Testis (tissue), 5 donors: ENCODE measurements at places on chromosomes 11 and 22.

- no peak for DNase-seq
Measured at GRCh38 chr11:123838659-123839058, 32.5 kb upstream of the OR6M1 start.

GRCh38 chr11:127609025-127609773, 608.6 kb upstream of the KIRREL3 start:
- DNase-seq: no peak

DNA sequence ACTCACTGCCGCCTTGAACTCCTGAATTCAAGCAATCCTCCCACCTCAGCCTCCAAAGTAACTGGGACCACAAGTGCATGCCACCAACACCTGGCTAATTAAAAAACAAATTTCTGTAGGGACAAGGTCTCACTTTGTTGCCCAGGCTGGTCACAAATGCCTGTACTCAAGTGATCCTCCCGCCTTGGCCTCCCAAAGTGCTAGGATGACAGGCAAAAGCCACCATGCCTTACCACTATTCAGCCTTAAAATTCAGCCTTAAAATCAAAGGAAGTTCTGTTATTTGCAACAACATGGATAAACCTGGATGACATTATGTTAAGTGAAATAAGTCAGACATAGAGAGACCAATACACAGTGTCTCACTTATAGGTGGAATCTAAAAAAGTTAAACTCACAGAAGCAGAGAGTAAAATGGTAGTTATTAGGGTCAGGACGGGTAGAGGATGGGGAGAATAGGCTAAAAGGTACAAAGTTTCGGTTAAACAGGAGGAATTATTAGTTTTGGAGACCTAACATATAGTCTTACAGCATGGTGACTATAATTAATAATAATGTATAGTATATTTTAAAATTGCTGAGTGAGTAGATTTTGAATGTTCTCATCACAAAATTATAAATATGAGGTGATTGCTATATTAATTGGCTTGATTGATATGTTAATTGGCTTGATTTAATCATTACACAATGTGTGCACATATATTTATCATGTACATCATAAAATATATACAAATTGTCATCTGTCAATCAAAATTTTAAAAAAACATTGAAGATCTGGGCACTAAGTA, 6.2 kb upstream of the ZNF280A start:
- DNase-seq: no peak

GRCh38 chr11:25838918-25839625, 492.9 kb upstream of the ANO3 start:
- DNase-seq: no peak

DNA sequence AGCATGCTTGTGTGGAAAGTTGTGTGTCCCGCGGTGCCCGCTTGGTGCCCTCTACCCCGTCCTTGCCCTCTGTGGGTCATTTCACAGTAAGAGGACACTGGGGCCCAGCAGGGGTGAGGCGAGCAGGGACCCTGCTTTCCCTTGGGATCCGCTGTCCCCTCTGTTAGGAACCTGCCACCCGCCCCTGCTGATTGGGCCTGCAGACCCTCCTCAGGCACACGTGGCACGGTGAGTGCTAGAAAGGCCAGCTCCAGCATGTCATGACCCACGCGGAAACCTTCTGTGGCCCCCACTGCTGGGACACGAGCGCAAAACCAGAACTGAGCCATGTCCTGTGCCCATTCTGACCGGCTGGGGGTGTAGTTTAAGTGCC, 353.1 kb downstream of the TBC1D22A start:
- DNase-seq: no peak

DNA sequence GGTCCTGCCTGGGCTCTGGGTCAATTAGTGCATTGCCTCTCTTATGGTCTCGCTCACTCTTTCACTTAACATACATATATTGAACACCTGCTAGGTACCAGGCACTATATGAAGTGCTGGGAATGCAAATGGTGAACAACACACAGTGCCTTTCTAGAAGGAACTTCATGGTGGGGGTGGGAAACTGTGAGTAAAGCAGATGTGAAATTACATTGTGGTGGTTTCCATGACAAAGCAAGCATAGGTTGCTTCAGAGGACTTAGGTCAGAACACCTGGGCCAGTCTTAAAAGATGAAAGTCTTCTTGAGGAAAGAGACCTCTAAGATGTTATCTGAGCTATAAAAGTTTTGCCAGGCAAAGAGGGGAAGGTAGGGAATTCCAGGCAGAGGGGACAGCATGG, 231.3 kb downstream of the BUD13 start:
- no peak for DNase-seq

GRCh38 chr11:3660960-3661359, 10.2 kb downstream of the CHRNA10 start:
- no peak for DNase-seq

DNA sequence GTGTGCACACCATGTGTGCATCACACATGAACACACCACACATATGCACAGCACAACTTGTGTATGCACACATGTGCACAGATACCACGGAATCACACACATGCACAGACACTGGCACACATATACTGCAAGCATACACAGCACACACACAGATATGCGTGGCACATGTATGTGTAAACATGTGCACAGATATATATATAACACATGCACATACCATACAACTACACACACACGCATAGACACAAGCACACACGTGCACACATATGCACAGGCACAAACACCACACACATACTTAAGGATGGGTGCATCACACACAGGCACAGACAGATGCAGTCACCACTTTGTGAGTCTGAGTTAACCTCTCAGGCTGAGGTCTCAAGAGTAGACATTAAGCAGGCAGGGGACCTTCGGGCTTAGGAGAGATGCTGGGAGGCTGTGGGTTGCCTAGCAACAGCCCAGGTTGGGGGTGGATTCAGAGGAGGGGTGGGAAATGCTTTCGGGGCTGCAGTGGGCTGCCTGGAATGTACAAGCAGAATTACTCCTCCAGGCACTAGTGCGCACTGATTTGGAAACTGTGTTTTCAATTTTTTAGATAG, 82.9 kb downstream of the MYO18B start:
- DNase-seq: no peak

- no peak for DNase-seq
Measured at GRCh38 chr11:11122749-11123148, 230.3 kb downstream of the CSNK2A3 start.

DNA sequence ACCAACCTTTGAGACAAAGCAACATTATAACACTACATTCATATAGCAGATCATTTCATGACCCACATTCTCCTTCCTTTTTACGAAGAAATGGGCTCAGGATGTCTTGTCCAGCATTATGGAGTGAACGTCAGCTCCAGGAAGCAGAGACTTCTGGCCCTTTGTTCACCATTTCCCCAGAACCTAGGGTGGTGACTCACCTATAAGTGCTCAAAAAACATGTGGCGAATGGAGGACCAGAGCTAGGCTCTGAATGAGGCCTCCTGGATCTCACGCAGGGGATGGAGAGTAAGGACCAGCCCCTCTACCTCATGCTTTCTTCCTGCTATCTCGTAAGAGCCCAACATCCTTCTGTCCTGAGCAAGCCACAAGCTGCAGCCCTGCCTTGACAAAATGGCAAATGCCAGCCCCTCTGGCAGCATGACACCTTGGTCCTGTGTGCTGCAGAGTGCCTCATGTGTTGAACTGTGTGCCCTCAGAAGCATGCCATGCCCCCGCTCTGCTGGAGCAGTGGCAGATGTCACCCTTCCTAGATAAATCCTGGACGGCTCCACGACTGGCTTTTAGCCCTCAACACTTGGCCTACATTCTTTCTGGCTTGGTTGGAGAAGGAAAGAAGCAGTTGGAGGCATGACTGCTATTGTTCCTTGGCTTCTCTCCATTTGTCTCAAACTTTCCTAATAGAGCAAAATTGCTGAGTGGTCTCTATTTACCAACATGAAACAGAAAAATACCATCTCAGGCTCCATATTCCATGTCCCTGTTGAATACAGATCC, 6.5 kb upstream of the ST3GAL4 start:
- no peak for DNase-seq

DNA sequence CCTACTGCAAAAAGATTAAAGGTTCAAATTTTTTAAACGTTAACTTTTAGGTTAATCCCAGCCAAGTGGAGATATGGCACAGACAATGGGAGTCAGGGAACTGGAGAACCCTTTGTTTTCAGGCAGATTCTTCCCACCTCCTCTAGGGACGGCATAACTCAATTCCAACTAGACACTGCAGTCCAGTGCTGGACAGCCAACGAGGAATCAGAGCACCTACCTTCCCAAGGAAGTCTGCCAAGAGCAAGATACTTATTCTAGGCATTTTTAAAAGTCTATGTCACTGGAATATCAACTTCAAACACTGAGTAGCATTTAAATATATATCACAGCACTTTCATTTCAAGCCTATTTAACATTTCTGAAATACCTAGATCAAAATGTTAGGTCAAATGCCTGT, 7.3 kb downstream of the CADM1 start:
- DNase-seq: no peak

GRCh38 chr22:40434745-40435144, 64.4 kb downstream of the SGSM3 start:
- no peak for DNase-seq

GRCh38 chr22:24323233-24323632, 52.6 kb downstream of the SPECC1L start:
- no peak for DNase-seq

DNA sequence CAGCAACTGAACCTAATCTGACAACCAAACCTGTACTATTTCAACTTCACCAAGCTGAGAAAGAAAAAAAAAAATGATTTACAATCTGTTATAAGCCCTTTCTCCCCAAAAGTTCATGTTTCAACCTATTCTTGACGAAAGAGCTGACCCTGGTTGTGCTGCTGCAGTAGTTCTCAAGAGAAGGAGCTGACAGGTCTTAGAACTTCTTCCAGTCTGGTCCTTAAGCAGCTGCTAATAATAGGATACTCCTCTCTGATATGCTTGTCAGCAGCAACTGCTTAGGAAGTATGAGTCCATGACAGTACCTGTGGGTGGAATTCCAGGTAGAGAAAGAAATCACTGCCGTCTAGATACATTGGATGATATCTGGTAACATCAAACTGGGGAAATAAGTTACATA, 735.1 kb upstream of the CCDC90B start:
- DNase-seq: no peak
